ENCODE measurements at places on chromosomes 7 and 10.

DNA sequence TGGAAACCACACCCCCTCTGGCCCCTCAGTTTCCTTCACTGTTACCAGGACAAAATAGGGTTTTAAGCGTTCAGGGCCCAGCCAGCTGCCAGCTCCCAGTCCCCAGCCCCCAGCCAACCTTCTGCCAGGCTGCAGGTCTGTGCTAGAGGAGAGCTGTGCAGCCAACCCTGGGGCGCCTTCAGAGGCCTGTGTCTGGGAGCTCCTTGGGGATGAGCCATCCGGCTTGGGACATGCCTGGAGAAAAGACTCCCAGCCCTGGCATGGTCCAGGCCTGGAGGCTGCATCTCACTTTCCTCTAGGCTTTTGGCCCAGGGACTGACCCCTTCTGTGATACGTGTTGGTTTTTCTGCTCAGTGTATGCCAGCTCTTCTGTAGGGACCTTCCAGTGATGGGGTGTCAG is 487.6 kb upstream of the MGMT start:
- no peak for DNase-seq

- DNase-seq: no peak
These were observed 18.3 kb downstream of the CALHM2 start for GRCh38 chr10:103433858-103434257.

DNA sequence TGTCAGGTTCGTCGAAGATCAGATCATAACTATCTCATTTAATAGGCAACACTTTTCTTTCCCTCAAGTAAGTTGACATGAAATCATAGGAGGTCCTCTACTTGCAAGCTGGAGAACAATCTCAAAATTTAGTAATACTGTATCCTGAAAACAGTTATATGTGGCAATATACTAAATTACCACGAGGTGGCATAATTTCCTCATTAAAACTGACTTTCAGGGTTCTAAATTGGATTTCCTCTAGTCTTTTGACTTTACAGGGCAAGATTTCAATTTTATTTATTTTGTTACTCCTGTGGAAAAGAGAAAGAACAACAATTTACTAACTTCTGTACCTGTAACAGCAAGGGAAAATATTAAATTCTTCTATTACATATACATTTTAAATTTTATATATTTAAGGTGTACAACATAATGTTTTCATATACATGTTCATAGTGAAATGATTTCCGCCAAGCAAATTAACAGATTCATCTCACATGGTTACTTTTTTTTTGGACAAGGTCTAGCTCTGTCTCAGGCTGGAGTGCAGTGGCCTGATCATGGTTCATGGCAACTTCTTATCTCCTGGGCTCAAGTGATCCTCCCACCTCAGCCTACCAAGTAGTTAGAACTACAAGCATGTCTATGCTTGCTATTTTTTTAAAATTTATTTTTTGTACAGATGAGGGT is 53.4 kb upstream of the CYP2C18 start:
- no peak for DNase-seq

- no peak for DNase-seq
These were observed 1.8 kb upstream of the PYROXD2 start for GRCh38 chr10:98416606-98417388.

- DNase-seq: no peak
These were observed 23.4 kb upstream of the SLC29A3 start for GRCh38 chr10:71295641-71296040.

DNA sequence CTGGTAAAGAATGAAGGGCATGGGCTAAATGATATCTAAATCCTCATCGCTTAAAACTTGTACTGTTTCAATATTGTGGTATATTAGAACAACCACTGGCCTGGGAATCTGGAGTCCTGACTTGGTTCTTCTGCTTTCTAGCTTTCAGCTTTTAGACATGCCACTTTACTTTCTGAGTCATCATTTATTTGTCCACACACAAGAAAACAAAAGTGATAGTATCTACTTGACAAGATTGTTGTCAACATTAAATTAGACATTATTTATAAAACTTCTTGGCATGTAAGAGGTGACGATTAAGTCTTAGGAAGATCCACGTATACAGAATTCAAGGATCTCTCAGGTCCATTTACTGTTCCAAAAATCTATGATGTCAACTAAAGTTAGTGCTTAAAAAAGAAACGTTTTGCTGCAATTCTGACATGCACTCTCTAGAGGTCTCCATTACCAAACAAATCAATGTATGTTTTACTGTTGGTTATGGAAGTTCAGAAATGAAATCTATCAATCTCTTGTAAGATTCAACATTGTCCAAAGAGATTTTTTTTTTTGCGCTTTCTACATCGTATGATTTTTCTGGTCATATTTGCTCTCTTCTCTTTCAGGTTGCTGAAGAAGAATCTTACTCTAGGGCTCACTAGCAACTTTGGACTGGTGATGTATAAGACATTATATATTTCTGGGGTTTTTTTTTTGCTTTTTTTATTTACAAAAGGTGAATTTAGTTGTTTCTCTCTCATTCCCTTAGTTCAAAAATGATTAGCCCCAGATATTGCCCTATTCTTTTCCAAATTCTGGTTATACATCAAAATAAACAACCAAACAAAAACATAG is 53.6 kb upstream of the DYNC1I1 start:
- no peak for DNase-seq

- DNase-seq: no peak
These were observed 26.3 kb downstream of the GUSB start for GRCh38 chr7:65955718-65956117.

GRCh38 chr7:99468336-99468918 is 2.5 kb upstream of the ATP5MF start:
- DNase-seq: no peak

- DNase-seq: no peak
These were observed 75.3 kb downstream of the ZNF92 start for GRCh38 chr7:65448816-65449504.

GRCh38 chr7:88546808-88547207 is 212.7 kb upstream of the ZNF804B start:
- no peak for DNase-seq

GRCh38 chr10:6654571-6654970 is 74.5 kb upstream of the PRKCQ start:
- DNase-seq: no peak

- DNase-seq: no peak
These were observed 213.2 kb upstream of the MDFIC start for GRCh38 chr7:114708646-114709045.

GRCh38 chr7:75611557-75612178 is 119.5 kb downstream of the SPDYE5 start:
- no peak for DNase-seq

- DNase-seq: no peak
These were observed 49.2 kb downstream of the CUL2 start for GRCh38 chr10:35040760-35041501.

- no peak for DNase-seq
These were observed 16.7 kb downstream of the STN1 start for GRCh38 chr10:103901299-103901698.

DNA sequence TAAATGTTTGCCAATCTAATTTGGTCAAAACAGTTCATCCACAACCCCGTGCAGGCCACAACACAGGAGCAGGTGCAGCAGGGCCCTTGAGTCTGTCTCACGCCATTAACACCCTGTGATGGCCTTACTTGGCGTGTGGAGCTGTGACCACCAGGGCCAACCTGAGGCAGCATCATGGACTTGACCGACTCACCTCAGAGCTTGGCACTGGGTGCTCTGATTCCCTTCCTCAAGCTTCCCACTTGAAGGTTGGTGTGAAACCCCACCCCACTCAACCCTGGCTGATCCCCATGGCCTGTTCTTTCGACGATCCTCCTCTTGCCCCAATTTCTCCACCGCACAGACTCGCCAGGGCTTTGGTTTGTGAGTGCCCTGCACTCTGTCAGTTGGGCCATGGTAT is 623.1 kb downstream of the PTPRN2 start:
- DNase-seq: no peak

DNA sequence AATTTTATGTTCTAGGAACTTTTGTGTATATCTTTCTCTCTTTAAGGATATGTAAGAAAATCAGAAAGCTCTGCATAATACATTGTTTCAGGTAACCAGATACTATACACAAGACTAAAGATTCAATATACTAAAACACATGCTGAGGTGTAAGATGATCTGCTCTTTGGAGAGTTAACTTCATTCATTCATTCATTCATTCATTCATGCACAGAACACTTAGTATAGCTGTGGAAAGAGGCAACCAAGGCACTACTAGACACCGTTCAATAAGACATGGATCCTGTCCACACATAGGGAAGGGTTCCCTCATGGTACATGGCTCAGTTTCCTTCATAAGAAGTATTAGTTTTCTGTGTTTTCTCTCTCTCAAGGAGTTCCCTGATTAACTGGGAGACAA is 207.6 kb upstream of the AOAH start:
- DNase-seq: no peak

GRCh38 chr7:106042196-106042611 is 69.9 kb downstream of the SYPL1 start:
- DNase-seq: no peak

DNA sequence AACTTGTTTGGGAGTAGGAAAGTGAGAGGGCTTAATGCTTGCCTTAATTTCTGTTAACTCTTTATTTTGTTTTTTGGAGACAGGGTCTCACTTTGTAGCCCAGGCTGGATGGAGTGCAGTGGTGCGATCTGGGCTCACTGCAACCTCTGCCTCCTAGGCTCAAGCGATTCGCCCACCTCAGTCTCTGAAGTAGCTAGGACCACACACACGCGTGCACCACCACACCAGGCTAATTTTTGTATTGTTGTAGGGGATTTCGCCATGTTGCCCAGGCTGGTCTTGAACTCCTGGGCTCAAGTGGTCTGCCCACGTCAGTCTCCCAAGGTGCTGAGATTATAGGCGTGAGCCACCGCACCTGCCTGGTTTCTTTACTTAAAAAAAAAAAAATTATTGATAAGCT is 1.9 kb downstream of the PPP2R2D start:
- DNase-seq: no peak

- DNase-seq: no peak
These were observed 231.1 kb downstream of the ARHGAP12 start for GRCh38 chr10:31697271-31698180.

GRCh38 chr7:31029251-31030042 is 22.7 kb upstream of the ADCYAP1R1 start:
- DNase-seq: no peak

DNA sequence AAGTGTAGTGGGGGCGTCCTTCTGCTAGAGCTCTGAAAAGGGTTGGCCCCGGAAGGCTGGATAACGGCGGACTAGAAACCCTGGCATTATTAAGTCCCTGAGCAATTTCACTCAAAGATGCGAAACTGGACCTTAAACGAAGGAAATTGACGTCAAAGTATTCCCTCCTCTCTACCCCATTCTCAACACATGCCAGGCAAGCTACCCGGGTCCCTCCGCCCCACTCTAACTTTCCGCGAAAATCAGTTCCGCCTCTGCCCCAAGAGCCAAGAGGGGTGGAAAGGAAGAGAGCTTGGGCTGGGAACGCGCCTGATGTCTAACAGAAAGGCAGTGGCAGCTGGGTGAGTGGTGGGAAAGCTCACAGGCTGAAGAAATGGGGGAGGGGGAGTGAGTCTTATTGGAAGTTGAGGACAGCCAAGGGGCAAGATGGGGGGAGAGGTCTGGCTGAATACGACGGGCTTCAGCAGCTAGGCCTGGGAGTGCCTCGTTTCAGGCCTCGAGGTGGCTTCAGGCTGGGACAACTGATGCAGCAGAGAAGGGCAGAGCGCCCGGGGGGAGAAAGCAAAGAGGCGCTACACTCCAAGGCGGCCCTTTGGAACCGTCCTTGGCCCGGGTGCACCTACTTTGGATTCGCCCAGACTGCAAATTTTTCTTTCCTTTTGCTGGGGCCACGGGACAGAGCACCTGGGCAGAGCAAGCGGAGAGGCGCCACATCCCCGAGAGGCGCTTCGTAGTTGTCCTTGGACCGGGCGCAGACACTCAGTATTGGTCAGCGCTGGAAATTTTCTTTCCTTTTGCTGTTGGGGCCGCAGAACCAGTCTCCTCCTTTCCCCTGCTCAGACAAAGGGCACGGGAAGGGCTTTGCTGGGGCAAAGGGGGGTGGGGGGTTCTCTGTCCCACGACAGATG is 2.0 kb upstream of the FEZF1 start:
- no peak for DNase-seq

DNA sequence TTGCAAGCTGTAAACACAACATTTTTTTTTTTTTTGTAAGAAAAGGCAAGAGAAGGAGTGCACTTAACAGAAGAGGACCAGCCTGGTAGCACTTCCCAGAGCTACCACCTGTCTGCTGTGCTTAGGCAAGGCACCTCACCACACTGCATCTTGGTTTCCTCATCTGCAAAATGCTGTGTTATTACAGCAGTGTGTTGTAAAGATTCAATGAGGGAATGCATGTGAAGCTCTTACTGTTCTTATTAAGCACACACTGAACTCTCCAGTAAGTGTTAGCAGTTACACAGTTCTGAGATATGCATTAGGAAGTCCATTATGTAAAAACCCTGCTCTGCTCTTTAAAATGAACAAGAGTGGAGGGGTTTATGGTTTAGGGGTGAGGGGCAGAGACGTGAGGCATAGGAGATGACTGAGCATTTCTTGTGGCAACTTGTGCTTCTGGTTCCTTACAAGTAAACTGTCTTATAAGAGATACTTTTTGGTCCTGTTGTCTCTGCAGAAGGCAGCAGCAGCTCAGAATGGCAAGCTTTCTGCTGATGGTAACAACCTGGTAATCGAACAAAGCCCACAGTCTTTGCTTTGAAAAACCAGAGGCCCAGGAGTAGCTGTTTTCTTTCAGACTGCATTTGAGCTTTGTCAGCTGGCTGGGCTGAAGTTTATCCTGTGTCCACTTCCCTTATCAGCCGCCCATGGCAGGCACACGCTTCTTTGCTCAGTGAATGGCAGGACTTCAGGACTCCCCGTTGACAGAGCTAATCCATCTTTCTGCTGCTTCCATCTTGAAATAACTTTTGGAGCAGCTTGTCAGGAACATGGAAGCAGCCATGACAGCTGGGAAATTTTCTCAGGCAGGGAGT is 98.8 kb upstream of the BMPER start:
- no peak for DNase-seq

DNA sequence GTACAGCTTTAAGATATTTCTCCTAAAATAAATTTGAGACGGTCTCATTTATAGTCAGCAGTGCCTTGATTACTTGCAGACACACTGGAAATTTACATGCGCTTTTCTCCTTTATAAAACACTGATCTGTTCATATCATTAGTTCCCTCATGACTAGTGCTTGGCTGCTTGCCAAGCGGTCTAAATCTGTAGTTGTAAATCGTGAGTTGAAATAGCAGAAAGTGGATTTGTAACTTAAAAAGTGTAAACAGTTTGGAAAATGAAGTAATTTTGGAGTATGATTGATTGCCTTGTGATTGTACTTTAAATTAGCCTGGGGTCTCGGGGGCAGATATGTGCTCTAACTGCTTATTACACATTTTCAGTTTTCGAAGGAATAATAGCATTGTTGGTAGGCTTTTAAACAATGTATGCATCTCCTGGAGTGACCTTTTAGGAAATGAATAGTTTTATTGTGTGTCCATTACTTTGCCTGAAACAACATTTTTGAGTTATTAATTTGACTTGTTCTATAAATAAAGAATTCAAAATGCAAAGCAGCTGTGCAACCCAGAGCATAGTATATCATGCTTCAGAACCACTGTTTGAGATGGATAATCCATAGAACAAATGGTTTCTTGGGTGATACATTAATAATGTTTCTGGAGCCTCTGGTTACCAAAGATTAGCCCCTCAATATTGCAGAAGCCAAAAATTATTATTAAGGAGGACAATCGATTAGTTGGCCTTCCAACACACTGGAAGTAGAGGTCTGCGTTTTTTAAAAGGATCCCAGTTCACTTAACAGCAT is 73.3 kb downstream of the ARID5B start:
- no peak for DNase-seq

All from activated naive CD4-positive, alpha-beta T cell (primary cell).